ENCODE measurements at places on chromosomes 3 and 15.

DNA sequence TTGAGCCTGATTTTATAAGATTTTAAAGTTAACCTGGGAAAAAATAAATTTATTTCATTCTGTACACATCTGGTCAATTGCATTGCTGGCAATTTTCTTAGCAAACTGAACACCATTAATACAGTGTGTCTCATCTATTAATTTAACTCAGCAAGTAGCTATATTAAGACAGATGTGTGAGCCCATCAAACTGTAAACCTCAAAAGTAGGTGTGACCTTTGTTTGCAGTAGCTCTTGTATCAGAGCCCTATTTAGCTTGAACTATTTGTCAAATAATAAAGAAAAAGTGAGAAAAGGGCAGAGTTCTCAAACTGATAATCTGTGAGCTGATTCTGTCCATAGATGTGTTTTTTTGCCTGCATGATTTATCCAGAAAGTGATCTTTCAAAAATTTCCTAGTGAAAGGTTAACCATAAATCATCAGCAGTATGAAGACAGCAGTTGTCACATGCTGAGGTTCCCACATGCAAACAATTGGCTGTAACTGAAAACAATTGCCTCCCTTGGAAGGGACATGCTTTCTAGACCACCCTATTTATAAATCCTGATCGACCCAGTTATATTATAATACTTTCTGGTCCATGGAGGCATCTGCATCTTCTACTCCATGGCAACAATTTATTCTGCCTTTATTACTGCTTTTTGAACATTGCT is 646.5 kb downstream of the NSUN3 start:
- DNase-seq = no peak

- no peak for DNase-seq
Measured at GRCh38 chr3:11671648-11672100, 28.0 kb upstream of the VGLL4 start.

GRCh38 chr15:77870195-77871065 is 207.1 kb downstream of the TBC1D2B start:
- peak; percentile 84 for DNase-seq

GRCh38 chr15:56428821-56429458 is 36.0 kb downstream of the MNS1 start:
- peak; percentile 8 for DNase-seq

DNA sequence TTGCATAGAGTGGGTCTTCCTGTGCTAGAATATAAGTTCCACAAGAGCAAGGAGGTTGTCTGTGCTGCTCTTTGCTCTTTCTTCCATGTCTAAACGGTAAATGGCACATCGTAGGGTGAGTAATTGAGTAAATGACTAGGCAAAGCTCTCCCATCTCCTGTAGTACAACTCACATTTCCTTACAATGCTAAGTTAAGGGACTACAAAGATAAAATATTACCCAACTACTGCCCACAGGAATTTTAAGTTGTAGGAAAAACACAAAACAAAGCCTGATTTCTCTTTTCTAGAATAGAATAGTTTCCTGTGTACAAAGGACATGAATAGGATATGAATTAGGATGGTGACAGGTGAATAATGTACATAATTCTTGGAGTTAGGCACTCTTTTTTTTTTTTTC is 19.9 kb upstream of the LRIG1 start:
- DNase-seq = no peak

DNA sequence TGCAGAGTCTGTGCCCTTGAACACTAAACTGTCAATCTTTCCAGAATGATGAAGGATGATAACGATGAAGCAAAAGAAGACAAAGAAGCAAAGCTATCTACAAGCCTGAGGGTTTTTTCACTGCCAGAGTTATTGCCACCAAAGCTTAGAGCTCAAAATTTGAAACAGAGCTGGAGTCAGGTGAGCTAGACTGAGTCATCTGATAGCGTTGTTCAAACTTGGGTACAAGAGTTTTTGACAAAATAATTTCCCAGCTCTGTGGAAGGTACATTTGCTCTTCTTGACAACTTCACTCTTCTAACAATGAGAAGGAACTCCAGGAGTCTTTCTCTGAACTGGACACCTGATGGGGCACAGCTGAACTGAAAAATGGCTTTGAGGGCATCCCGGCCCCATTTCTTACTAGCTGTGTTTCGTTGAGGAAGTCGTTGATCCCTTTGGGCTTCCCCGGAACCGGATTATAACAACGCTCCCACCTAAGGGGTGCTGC is 715 bp downstream of the MCCC1 start:
- no peak for DNase-seq

GRCh38 chr15:37045859-37046740 is 54.2 kb downstream of the MEIS2 start:
- DNase-seq = peak; percentile 20

- no peak for DNase-seq
Measured at GRCh38 chr3:135868801-135869200, 96.7 kb upstream of the PPP2R3A start.

DNA sequence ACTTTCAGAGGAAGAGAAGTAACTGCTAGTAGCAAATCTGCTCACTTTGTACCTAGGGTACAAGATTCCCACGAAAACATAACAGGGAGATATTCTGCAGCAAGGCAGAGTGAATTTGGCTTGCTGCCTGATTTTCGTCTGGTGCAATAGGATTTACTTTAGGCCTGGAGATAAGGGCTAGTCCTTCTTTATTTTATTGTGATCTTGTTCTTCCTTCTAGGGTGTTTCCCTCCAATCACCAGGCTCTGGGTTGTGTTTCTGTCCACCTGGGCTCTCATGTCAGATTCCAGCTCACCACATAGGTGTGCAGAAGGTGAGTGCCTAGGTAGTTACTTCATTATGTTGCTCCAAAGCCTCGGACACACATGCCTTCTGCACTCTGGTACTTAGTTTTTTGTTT is 211.8 kb upstream of the RGMA start:
- DNase-seq = no peak

DNA sequence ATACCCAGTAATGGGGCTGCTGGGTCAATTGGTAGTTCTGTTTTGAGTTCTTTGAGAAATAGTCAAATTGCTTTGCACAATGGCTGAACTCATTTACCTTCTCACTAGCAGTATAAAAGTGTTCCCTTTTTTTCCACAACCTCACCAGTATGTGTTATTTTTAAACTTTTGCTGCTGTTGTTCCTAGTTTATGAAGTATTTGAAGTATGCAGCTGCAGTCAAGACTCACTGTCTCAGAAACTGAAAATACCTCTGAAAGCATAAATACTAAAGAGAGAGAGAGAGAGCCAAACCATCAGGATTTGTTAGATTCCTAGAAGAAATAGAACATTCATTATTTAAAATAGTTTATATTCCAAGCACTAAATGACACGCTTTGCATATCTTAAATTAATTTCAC is 764.2 kb downstream of the NTRK3 start:
- DNase-seq = no peak

Measured in HuH-7 (cell line).